ENCODE measurements at places on chromosomes 16 and 17.

GRCh38 chr16:80746231-80746630 lies 58.2 kb downstream of the CDYL2 start:
- no peak for DNase-seq

- no peak for DNase-seq
These were observed 1576.8 kb downstream of the CDH8 start for GRCh38 chr16:60459463-60459862.

- no peak for DNase-seq
These were observed 10.7 kb downstream of the NT5C3B start for GRCh38 chr17:41825175-41825845.

DNA sequence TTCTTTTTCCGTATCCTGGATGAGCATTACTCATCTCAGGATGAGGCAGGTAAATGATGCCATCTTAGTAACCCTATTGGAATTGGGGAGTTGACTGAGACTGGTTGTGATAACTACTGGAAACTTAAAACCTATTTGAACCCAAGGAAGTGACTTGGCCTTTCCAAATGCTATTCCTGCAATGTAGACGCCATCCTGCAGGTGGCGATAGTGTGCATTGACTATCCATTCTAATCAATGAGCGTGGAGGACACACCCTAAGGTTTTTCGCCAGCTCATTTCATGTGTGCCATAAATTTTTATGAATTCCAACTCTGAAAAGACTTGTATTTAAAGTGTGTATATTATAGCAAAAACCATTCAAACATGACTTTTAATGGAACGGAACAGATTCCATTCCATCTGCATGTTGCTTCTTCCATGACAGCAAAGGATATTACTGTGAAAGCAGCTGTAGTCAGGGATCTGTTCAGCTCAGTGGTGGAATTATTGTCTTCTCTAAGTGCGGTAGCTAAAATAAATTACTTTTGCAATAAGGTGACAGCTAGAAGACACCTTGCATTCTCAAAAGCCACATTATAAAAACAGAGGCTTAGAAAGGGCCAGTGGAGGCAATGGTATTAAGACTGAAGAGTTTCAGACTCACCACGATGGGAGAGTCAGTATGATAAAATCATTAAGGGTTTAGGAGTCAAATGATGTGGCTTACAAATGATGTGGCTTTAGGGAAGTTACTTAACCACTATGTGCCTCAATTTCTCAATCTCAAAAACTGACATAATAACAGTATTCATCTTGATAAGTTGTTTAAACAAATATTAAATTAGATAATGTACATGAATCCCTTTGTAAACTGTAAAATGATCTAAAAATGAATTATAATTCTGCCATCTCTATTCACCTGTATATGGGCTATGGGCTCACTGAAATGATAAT lies 55.5 kb downstream of the SYT17 start:
- peak; percentile 89 for DNase-seq

DNA sequence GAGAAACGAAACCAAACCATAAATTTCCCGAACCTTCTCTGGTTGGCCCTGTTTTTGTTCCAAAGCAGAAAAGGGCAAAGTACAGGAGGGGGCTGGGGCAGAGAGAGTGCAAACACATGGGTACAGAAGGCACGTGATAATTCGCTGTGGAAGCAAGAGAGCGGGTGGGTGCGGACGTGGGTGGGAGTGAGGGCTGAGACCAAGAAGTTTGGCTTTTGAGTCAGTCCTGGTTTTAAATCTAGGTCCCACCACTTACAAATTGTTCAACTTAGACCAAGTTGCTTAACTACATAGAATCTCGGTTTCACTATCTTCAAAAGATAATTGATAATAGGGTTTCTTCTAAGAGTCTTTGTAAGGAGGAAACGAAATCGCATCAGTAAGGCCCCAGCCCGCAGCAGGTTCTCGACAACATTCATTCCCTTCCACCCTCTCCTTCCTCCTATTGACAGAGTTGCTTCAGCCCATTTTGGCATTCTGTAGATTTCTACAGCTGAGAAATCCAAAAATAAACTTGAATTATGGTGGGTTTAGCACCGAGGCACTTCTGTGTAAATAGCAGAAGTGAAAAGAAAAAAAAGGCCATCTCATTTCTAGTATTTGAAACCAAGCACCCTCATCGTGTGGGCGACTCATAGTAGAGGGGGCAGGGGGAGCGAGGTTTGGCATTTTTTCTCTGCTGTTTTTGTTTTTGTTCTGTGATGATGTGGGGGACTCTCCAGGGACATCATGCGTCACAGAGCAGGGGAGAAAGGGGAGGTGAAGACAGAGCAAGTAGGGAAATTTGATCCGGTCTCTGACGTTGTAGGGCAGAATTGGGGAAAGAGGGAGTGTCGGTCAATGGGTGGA lies 33.6 kb upstream of the CCR7 start:
- no peak for DNase-seq

DNA sequence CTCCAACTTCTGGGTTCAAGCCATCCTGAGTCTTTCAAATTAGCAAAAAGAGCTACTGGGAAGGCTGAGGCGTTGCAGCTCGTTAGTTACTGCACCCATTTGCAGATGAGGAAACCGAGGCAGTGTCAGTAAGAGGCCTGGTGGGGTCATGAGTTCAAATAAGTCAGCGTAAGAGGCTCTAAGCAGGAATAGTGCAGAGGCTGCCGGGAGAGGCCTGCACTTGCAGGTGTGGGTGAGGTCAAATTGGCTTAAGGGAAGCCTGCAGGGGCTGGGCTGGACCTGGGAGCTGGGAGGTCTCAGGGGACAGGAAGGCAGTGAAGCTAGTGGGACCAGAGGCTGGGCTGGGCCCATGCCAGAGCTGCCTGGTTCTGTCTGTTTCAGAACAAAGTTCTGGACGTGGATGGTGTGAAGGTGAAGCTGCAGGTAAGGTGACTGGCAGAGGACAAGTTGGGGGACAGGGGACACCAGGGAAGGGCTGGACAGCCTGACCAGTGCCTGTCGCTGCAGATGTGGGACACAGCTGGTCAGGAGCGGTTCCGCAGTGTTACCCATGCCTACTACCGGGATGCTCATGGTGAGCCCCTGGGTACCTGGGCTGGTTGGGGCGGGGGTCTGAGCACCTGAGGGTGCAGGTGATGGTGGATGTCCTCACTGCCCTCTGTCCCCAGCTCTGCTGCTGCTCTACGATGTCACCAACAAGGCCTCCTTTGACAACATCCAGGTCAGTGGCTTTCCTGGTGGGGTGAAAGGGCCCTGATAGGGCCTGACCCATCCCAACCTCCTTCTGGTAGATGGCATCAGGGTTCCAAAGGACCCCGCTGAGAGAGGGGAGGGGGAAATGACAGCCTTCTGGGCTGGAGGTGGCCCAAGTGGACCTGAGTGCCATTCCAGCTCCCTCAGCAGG lies 3.0 kb downstream of the RAB26 start:
- peak; percentile 73 for DNase-seq

- no peak for DNase-seq
These were observed 15.6 kb downstream of the SCNN1B start for GRCh38 chr16:23317751-23318150.

- no peak for DNase-seq
These were observed 138.7 kb downstream of the ENGASE start for GRCh38 chr17:79213305-79213704.

GRCh38 chr16:64654178-64654577 lies 467.7 kb downstream of the CDH11 start:
- DNase-seq = no peak

- DNase-seq = no peak
These were observed 1.5 kb downstream of the SLC16A6 start for GRCh38 chr17:68289473-68289872.

GRCh38 chr16:54505549-54506213 lies 219.1 kb upstream of the IRX3 start:
- DNase-seq = no peak

Data from H1 (cell line).